Activated CD4-positive, alpha-beta T cell treated with anti-CD3 and anti-CD28 coated beads, Interleukin-2, amount 10 ng/mL, durations not matched to agents 7 days and 5 days (primary cell): ENCODE measurements at places on chromosomes 1 and 21.

GRCh38 chr1:173527151-173527826 is 50.2 kb downstream of the PRDX6 start:
- no peak for DNase-seq

- no peak for DNase-seq
Observed at GRCh38 chr1:7641587-7642417, 129.3 kb upstream of the VAMP3 start.

DNA sequence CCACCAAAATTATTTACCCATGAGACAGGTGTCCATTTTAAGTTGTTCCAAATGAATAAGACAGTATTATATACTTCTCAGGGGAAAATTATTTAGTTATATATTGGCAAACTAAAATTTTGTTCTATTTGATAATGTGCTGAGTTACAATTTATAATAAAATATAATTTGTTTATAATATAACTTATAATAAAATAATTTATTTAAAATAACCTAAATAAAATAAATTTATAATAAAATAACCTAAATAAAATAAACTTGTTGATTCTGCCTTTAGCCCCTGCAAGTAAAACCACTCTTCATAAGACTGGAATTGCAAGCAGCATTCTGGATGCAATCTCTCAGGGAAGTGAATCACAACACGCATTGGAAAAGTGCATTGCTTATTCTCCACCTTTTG is 69.6 kb downstream of the RAVER2 start:
- DNase-seq = no peak

DNA sequence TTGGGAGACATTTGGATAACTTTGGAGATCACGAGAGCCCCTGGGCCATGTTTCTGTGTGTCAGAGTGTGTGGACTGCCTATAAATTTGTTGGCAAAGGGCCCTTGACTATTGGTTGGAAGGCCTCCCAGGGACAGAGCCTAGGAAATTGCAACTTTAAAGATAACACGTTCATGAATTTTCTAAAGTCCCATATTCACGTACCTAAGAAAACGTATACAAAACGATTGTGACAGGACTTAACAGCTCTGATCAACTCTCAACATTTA is 55.8 kb downstream of the DOP1B start:
- no peak for DNase-seq

- DNase-seq = no peak
Observed at GRCh38 chr1:158100498-158100897, 80.2 kb upstream of the CD1D start.

DNA sequence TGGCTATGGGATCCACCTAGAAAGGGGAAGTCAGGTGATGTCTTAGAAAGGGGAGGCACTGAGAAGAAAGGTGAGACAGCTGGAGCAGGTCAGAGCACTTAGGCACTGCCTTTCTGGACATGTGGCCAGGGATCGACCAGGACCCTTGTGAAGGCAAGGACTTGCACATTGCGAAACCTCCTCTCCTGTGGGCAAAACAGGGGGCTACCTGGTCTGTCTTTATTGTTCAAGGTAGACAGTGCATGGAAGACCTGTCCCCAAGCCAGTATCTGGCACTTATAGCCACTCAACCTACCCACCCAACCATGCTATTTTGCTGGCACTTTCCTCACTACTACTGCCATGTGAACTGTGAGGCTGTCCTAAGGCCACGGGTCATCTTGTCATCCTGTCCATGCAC is 67.2 kb downstream of the NAV1 start:
- no peak for DNase-seq

GRCh38 chr1:44408632-44409602 is 3.9 kb downstream of the RNF220 start:
- DNase-seq = no peak

GRCh38 chr1:51661081-51661518 is 44.2 kb downstream of the OSBPL9 start:
- DNase-seq = no peak

DNA sequence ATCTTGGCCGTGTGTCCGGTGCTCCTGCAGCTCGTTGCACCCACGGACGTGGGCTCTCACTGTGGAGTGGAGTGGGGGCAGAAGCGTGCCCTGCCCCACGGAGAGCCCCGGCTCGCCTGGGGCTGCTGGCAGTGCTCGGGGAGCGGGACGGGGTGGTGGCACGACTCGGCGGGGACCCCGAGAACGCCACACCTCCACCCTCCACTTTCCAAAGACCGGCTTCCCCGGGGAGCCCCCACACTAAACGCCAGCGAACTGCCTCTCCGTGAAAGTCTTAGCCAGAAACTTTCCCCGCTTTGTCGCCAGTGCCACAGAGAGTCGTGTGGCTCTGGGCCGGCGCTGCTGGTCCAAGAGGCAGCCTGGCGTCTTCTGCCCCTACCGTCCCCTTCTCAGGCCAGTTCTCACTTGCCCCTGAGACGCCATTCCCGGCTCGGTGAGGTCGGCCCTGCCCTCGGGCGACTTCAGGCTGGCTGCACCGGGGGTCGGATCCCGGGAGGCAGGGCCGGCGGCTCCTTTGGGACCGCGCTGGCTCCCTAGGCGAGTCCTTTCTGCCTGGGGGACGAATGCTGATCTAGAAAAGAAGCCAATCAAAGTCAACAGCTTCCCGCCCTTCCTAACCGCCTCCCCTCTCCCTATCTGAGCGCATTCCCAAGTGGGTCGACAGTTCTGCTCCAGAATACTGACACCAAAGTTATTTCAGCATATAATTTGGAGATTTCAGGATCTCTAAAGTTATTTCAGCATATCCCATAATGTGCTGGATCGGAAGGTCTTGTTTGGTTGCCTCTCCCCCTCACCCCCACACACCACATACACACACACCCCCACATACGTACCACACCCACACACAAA is 2.6 kb upstream of the SAMD13 start:
- peak; percentile 28 for DNase-seq

DNA sequence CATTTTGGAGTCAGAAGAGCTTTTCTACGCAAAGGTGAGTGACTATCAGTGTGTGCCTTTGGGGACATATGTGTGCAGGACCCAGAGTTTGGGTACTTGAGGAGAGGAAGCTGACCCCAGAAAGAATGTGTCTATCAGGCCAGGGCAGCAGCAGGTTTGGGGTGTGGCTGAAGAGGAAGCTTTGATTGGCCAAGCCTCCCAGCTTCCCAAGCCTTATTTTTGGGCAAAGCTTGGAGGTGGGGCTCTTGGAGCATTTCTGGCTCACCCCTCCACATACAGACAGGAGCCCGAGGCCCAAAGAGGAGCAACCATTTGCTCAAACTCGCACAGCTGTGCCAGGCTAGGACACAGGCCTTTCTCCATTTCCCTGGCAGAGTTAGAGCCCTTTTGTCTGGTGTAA is 4.7 kb downstream of the GPR3 start:
- no peak for DNase-seq

GRCh38 chr1:3133686-3134085 is 64.7 kb downstream of the PRDM16 start:
- no peak for DNase-seq

- DNase-seq = no peak
Observed at GRCh38 chr21:42465008-42465802, 30.8 kb downstream of the RSPH1 start.

GRCh38 chr1:65001231-65001792 is 35.0 kb upstream of the JAK1 start:
- peak; percentile 56 for DNase-seq

DNA sequence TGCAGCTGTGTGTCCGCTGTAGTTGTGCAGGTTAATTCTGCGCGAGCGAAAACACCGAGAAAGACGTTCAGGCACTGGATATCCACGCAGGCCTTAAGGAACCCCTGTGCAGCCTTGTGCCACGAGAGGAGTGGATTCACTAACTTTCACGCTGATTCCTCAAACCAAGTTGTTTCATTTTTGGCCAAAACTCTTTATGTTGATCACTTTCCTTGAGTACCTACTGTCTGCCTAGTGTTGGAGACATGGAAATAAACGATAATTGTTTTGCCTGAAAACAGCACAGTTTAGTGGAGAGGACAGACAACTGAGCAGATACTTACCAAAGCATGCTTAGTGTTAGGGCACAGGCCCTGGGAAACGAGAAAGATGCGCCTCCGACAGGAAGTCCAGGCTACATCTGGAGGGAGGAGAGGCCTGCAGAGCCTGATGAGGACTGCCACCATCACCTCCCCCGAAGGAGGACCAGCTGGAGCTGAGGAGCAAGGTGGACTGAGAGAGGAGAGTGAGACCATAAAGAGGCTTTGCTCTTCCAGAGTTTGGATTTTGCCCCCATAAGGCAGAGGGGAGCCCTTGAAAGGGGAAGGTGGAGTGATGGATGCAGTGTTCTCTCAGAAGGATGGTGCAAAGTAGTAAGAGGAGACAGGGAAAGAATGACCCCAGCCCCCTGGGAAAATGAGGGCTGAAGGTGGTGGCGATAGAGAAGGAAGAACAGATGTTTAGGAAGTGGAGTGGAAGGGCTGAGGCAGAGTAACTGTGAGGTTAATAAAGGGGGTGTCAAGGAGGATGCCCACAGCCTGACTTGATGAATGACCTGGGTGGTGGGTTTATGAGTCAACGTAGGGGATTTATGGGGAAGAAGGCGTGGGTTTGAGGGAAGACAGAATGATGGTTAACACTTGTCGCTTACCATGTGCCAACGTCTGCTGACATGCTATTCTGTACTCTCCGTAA is 956 bp upstream of the SCAF4 start:
- peak; percentile 25 for DNase-seq

- no peak for DNase-seq
Observed at GRCh38 chr1:98496256-98496995, 165.1 kb upstream of the SNX7 start.

GRCh38 chr1:13590486-13590885 is 6.9 kb downstream of the PDPN start:
- no peak for DNase-seq

DNA sequence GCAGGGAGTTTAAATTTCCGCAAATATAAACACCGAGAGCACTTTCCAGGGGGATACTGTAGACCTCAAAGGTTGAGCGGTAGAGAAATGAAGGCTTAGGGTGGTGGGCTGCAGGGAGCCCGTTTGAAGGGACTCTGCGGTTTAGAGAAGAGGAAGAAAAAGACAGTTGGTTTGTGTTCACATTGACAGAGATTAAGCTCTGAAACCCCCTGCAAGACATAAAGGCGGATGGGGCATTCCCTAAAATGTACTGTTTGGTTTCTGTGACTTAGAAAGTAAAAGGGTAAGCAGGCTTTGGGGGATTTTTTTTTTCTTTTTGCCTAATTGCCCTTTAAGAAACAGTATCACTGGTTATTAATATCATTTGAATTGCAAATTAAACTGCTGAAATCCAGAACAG is 1.3 kb downstream of the KAZN start:
- no peak for DNase-seq

GRCh38 chr1:168521401-168522000 is 22.3 kb downstream of the XCL2 start:
- DNase-seq = peak; percentile 42

DNA sequence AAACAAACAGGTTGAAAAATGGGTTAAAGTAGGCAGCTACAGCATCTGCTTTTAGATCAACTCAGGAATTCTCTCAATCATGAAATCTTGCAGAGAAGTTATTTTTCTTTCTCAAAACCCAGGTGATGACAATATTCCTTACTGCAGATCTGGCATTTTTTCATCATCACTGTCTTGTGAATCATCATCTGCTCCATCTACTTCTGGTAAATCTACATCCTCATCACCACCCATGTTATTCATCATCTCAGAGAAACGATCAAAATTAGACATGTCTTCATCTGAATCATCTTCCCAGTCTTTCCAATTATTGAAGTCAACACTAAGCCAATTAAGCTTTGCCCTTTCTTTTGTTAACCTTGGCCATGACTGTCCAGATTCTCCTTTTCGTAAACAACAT is 21.8 kb downstream of the GBP2 start:
- no peak for DNase-seq

DNA sequence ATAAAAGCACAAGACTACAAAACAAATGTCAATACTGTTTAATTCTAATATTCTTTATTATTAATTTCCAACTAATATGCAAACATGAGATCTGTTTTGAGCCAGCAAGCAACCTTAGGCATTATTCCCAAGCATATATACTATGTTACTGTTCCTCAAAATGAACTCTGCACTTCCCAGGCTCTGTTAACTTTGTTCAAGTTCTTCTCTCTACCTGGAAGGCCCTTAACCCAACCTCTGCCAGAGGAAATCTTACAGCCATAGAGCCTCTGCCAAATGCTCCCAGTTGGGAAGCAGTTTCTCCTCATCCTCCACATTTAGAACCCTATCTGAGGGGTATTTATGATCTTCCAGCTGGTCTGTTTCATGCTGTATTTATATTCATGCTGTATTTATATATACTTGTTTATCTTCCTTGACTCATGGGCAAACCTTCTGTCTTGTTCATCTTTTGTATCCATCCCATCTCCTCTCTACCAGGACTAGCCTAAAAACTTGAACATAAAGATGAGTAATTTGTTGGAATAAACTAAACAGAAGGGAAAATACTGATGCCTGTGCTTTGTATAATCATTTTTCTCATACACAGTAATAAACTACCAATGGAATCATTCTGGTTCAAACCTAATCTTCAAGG is 5.3 kb downstream of the IVNS1ABP start:
- no peak for DNase-seq

- no peak for DNase-seq
Observed at GRCh38 chr1:171901245-171901644, 59.9 kb downstream of the DNM3 start.

- no peak for DNase-seq
Observed at GRCh38 chr1:21340230-21340945, 50.1 kb upstream of the ECE1 start.

DNA sequence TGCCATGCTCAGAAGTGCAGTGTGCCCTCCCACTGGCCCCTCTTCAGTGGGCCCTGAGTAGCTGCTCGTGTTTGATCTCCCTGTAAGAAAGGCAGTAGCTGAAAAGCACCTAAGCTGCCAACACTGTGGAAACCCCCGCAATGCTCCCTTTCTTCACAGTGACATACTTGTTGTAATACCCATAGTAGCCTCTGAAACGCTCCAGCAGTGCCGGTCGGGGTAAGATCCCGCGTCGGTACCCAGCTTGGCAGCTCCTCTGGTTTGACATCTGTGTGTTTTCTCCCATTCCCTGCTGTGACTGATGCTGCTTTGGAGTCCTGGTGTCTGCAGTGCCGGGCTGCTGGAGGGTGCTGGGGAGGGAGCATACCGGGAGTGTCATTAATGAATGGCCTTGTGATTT is 3.6 kb downstream of the CHAF1B start:
- no peak for DNase-seq

- peak; percentile 37 for DNase-seq
Observed at GRCh38 chr1:113046569-113046968, 26.4 kb upstream of the LRIG2 start.

DNA sequence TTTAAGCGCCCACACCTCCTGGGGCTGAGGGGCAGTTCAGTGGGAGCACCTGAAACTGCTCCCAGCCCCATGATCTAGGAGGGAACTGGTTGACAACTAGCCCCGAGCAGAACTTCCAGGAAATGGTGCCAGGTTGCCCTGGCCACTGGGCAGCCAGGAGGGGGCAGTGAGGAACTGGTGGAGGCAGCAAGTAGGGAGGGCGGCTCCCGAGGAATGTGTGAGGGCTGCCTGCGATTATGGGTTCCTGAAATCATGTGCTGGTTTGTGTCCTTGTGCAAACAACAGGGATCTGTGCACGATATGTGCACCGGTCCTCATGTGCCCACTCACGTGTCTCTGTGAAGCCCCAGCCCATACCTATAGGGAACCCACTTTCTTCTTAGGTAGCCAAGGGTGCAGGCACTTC is 9.9 kb downstream of the GPR3 start:
- no peak for DNase-seq
